Activated CD4-positive, alpha-beta T cell treated with anti-CD3 and anti-CD28 coated beads, Interleukin-2, amount 50 U/mL, for 48 hours (primary cell): ENCODE measurements at places on chromosomes 2 and 18.

GRCh38 chr2:219765231-219765911 lies 137.9 kb downstream of the SLC4A3 start:
- DNase-seq = no peak

DNA sequence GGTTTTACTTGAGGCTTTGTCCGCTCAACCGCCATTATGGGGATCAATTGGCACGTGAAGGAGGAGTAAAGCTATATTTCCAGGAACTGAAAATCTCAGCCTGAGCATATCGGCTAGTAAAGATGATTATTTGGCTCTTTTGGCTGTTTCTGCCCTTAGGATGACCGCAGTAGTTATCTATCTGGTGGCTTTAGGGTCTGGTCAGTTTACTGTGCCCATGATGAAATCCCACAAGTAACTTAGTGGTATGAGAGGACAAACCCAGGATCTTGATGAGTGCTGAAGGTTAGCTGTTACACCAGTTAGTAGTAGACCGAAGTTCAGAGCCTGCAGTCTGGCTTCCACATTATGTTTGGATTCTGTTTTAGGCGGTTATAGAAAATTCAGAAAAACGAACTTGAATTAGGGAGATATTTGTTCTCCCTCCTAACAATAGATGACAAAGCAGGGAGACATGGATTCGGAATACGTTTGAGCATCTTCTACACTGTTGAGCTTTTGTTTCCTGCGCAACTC lies 1.2 kb downstream of the MAT2A start:
- DNase-seq = no peak

DNA sequence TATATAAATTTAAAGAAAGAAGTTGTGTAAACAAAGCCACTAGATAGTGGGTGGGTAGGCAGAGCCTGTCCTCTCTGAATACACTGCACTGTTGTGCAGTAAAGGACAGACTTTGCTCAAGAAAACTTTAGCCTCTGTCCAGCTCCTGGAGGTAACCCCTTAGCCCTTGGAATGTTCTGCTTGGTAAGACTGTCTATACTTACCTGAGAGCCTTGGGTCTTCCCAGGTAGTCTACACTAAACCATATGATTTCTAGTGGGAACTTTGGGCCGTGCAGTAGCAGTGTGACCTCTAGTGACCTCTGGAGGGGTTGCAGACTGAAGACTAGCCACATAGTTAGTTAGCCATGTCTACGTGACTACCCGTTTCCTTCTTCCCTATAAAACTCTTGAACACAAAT lies 678.3 kb upstream of the NRXN1 start:
- DNase-seq = no peak

DNA sequence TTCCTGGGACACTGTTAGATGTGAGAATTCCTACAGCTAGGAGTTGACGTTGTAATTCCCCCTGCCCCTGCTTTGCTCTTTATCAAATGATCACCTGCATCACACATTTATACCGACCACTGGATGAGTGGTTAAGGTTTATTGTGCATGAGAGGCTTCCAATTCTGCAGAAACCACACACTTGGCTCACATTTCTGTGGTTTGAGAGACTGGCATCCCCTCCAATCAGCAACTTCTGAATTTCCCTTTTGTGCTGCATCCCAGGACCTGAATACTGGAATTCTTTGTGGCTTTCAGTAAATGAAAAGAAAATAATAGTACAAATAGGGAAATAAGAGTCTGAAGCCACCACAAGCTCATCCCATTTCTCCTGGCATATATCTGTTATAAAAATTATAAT lies 628.7 kb upstream of the PIK3C3 start:
- DNase-seq = no peak

- DNase-seq = no peak
These were observed 392.1 kb upstream of the HS6ST1 start for GRCh38 chr2:128710729-128711128.

DNA sequence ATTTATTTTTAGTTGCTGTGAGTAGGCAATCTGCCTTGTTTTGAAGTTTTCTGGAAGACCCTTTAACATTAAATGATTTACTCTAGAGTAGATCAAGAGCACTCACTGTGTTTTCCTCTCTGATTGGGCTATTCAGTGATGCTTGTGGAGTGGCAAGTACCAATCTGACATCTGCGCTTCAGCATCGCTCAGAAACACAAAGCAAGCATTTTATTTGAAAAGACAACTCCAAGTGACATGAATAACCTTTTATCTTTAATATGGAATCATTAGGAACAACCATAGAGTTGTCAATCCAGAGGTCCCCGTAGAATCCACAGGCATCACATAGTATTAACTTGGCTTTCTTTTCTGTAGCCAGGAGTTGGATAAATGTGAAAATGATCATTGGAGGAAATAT lies 114.7 kb downstream of the CPS1 start:
- DNase-seq = no peak

DNA sequence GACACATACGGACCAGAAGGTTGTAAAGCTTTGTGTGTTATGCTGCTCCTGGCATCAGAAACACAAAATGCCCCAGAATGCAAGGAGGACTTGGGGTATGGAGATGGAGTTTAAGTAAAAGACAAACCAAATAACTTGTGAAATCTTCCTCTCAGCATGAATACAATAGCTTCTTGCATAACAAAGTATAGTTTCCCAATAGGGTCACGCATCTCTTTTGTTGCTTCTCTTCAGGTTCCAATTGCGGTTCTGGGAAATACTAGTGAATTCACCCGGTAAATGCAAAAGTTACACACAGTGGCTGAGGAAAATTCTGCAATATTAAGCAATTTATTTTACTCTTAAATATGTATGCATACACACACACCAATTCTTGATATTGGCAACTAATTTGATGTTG lies 339.2 kb upstream of the EPHA4 start:
- DNase-seq = no peak
